ENCODE measurements at places on chromosomes 11 and 22. TPM values are rescaled to one million over a fixed set of nuclear protein-coding genes. Genes with fewer than 3 reads are reported as not detected.
A peak's percentile ranks its signal among the peaks of the same experiment; 100 is the strongest.

DNA sequence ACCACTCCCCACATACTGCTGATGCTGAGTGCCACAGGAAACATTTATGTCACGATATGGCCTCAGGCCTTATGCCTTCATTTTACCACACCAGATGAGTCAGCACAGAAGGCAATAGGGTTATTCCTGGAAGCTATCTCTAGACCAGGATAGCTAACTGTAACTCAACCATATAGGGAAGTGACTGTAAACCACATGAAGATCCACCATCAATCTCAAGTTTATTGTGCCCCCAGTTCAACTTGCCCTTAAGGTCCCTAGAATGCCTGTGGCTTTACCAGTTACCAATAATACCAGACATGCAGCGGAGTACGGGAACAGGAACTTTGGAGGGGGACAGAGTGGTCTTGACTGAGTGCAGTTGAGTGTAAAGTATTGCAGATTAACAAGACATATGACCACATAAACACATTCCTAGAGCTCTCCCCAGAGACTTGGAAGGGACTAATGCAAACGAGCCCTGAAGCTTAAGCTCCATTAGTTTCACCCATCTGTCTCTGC, 180.9 kb downstream of the KIF18A start:
- DNase-seq: peak; percentile 87

The PPFIA1 gene
- 113 TPM for total RNA-seq

GRCh38 chr22:49689255-49689770, 138.4 kb downstream of the BRD1 start:
- DNase-seq: no peak

- DNase-seq: no peak
Observed at GRCh38 chr11:60121264-60121663, 32.8 kb downstream of the MS4A2 start.

GRCh38 chr11:80241766-80242165, 800.9 kb upstream of the TENM4 start:
- DNase-seq: no peak

DNA sequence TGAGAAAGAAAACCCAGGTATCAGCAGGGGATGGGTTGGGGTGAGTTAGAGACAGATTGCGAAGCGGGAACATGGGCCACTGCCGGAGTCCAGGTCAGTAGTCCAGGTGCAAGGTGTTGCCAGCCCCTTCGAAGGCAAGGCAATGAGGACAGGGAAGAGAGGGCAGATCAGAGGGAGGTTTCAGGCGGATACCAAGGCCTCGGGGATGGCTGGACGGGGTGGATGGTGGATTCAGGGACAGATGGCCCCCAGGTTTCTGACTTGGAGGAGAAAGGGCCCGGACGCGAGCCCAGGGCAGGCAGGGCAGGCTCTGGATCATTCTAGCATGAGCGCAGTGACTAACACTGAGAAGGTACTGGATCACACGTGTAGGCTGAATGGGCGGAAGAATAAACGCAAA, 25.4 kb upstream of the IGSF9B start:
- DNase-seq: no peak

The SCGB1C1 gene
- not detected for total RNA-seq

The IRF7 gene
- total RNA-seq: 8.7 TPM

- DNase-seq: no peak
Observed at GRCh38 chr11:6596239-6596877, 7.1 kb downstream of the RRP8 start.

The CHADL gene
- total RNA-seq: not detected

- no peak for DNase-seq
Observed at GRCh38 chr22:50672041-50672440, 582 bp upstream of the SHANK3 start.

DNA sequence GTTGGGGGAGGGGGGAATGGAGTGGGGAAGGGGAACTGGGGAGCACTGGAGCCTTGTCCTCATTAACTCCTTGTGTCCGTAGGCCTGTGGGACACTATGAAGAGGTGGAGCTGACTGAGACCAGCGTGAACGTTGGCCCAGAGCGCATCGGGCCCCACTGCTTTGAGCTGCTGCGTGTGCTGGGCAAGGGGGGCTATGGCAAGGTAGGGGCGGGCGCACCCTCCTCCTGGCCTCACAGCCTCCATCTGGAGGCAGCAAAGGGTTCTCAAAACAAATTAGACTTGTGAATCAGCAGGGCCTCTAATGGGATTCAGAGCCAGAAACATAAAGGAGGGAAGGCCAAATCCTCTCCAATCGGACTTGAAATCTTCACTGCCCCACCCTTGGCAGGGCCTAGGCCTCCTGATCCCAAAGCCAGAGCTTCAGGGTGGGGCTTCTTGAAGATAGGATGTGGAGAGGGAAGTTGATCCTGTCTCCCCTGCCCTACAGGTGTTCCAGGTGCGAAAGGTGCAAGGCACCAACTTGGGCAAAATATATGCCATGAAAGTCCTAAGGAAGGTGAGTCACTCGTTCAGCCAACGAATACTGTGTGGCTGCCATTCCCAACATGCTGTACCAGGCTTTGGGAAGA, 859 bp downstream of the RPS6KB2 start:
- DNase-seq: no peak

DNA sequence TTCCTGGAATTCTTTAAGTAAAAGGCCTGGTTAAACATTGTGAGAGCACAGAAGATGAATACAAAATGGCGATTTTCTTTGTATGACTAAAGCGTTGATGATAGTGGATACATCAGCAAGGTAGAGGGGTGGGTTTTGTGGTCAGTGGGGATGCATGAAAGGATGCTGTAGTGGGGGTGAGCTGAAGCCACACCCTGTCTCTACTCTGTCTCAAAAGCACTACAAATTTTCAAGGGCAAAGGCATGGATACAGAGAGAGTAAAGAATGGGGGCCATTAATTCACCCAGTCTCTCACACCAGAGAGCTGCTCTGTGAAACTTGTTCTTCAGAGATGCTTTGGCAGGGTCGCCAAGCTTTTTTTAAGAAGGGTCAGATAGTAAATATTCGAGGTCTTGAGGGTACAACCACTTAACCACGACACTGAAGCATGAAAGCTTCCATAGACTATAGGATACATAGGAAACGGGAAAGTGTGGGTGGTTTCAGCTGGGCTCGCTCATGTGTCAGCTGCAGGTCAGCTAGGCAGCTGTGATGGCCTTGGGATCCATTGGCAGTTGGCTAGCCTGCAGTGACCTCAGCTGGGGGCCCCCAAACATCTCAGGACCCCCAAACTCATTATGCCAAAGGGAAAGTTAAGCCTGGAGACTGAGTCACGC, 8.3 kb downstream of the TMEM138 start:
- no peak for DNase-seq

Data from A673 (cell line).